ENCODE measurements at places on chromosomes 1 and 21. TPM values are rescaled to one million over a fixed set of nuclear protein-coding genes. Genes with fewer than 3 reads are reported as not detected.
A peak's percentile ranks its signal among the peaks of the same experiment; 100 is the strongest.

DNA sequence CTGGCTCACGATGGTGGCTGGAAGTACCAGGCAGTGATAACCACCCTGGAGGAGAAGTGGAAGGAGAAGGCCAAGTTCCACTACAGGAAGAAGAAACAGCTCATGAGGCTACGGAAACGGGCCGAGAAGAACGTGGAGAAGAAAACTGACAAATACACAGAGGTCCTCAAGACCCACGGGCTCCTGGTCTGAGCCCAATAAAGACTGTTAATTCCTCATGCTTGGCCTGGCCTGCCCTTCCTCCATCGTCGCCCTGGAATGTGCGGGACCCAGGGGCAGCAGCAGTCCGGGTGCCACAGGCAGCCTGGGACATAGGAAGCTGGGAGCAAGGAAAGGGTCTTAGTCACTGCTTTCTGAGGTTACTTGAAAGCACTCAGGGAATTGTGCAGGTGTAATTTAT lies 10.8 kb downstream of the IL24 start:
- no peak overlapping the region for H3K4me3 ChIP-seq
- H3K27ac ChIP-seq, result no peak overlapping the region
- no peaks in the 10 kb centered on the region for H3K27me3 ChIP-seq
- no peaks in the 10 kb centered on the region for H3K36me3 ChIP-seq
- peaks cover 5% of the 10 kb centered on the region for H3K4me1 ChIP-seq
- no peak for DNase-seq

DNA sequence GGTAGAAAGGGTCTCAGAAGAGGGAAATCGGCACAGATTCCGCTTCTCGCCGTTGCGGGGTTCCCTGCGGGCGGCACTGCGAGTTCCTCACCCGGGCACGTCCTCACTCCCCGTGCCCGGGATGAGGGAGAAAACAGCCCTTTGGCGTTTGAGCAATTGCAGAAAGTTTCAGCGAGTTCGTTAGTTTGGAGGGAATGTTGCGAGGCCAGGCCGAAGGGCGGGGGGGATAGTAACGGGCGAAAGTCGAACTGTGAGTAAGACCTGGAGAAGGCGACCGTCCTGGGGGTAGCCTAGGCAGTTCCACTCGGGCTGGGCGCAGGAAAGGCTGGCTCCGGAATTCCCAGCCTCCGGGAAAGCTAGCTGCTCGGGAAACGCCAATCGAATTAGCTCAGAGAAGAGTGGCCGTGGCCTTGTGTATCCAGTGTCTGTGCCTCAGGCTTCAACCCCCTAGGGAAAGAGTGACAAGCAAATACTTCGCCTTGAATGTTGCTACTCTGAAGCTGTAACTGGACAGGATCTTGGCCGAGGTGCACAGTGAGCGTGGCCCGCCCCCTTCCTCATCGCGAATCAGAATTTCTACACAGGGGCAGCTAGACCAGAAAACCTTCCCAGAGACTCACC lies 787 bp downstream of the PTGFR start:
- no peaks in the 10 kb centered on the region for H3K27me3 ChIP-seq
- peak overlapping the region; percentile 74 for H3K4me3 ChIP-seq
- no peaks in the 10 kb centered on the region for H3K4me1 ChIP-seq
- DNase-seq, result peak; percentile 66
- no peaks in the 10 kb centered on the region for H3K36me3 ChIP-seq
- H3K27ac ChIP-seq, result peak overlapping the region; percentile 59

DNA sequence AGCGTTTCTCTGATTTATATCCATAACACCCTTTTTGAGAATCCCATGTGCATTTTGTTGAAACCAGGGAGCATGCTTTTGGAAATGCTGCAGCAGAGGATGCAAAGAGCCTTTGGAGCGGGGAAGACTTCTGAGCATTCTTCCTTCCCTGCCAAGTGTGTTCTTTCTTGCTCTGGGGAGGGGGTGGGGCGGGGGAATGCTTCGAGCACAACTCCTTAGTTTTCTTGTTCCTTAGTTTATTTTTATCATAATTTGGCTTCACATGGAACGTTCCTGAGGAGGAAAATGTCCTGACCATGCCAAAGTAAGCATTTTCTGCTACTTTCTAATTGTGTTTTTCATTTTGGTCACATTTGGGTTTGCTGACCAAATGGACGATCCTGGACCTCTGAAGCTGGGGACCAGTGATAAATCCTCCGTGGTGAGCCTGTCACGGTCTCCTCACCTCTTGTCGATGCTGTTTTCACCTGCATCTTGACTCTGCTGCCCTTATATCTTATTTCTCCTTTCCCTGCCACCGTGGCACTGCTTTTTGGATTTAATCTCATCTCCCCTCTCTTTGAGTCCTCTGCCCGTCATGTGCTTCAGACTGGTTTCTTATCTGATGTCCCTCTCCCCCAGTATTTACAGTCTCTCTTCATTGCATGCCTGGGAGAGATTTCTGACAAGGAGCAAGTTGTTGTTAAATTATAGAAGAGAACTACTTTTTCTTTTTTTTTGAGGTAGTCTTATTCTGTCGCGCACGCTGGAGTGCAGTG lies 2.4 kb downstream of the CTPS1 start:
- peak overlapping the region; percentile 36 for H3K27ac ChIP-seq
- H3K36me3 ChIP-seq, result peaks cover 6% of the 10 kb centered on the region
- peak; percentile 50 for DNase-seq
- H3K27me3 ChIP-seq, result no peaks in the 10 kb centered on the region
- peaks cover 14% of the 10 kb centered on the region for H3K4me1 ChIP-seq

The GPR161 gene
- 18.7 TPM for total RNA-seq

The UMODL1 gene
- total RNA-seq, result not detected

All from fibroblast of lung (primary cell).